RPMI7951 (cell line): ENCODE measurements at places on chromosomes 5 and 9.
A peak's percentile ranks its signal among the peaks of the same experiment; 100 is the strongest.

DNA sequence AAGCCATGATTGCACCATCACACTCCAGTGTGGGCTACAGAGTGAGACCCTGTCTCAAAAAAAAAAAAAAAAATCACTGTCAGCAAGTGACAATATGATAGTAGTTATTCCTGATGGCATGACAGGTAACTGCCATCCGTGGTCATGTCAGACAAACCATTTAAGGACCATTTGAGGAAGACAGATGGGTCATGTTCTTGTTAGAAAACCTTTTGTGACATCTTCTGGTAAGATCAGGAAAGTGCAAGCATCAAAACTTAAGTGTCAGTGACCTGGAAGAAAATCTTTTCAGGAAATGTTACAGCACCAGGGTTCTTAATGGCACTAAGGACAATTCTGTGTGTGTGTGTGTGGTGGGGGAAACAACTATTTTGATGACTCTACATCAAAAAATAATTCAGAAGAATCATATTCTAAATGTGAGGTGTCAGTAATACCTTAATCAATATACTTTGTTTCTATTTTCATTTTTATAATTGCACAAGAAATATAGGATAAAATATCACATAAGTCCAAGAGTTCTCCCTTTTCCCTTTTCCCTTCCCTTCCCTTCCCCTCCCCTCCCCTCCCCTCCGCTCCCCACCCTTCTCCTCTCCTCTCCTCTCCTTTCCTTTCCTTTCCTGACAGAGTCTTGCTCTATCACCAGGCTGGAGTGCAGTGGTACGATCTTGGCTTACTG lies 17.8 kb downstream of the SLC38A9 start:
- DNase-seq = peak; percentile 25

DNA sequence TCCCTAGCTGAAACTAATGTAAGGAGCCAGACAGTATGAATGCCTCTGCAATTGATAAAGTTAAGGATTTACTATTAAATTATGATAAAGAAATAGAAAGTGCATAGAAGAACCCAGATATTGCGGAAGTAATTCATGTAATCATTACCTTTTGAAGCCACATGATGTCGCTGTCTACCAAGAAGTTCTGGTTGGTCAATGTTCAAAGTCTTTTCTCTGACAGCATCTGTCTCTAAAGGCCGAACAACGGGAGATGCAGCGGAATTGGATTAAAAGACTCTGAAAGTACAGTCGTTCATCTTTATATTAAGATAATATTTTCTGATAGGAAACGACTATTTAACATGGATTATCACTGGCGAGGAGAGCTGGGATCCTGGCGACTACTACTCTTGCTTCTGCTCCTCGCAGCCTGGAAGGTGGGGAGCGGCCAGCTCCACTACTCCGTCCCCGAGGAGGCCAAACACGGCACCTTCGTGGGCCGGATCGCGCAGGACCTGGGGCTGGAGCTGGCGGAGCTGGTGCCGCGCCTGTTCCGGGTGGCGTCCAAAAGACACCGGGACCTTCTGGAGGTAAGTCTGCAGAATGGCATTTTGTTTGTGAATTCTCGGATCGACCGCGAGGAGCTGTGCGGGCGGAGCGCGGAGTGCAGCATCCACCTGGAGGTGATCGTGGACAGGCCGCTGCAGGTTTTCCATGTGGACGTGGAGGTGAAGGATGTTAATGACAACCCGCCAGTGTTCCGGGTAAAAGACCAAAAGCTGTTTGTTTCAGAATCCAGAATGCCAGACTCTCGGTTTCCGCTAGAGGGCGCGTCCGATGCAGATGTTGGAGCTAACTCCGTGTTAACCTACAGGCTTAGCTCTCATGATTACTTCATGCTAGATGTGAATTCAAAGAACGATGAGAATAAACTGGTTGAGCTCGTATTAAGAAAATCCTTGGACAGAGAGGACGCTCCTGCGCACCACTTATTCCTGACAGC lies at the start of gene PCDHA8:
Gene PCDHA8 (plus strand): TSS at position 210 of the 985 bp plus-strand sequence. CDS start 135 bp downstream, at position 345.
- DNase-seq = peak; percentile 34

GRCh38 chr5:147169399-147169798 lies 65.4 kb upstream of the STK32A start:
- no peak for DNase-seq

DNA sequence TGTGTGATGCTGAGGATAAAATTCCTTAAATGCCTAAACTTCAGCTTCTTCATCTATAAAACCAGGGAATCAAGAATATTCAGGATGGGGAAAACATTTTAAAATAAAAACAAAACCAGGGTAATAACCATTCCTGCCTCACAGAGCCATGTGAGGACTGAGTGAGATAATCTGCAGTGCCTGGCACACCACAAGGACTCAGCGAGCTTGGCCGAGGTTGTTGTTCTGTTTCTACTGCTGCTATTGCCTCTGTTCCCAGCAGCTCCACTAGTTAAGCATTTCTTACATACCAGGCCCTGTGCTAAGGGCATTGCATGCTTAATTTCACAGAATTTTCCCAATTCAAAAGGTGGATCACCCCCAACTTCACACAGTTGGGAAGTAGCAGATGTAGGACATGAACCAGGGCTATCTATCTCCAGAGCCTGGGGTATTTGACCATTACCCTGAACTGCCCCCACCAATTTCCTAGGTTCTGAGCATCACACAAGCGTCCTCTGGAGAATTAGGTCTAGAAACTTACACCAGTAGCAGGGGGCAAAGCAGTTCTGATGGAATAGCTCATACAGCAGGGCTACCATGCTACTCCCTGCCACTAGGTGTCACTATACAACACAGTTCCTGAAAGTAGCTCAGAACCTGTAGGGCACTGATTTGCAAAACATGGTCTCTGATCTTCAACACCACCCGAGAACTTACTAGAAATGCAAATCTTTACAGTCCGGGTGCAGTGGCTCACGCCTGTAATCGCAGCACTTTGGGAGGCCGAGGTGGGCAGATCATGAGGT lies 74.3 kb downstream of the LRSAM1 start:
- peak; percentile 64 for DNase-seq

DNA sequence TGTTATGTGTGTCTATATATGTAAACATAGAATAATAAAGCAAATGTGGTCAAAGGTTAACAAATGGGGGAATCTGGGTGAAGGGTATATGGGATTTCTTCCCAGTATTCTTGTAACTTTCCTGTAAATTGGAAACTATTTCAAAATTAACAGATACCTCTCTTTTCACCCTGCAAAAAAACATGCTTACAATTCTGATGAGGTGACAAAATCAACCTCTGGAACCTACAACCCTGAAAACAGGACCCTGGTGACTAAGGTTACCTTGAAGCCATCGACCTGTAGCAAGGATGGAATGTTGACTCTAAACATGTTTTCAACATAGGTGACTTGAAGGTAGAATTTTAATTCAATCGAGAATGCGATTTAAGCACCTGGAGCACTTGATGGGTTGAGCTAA lies 5.9 kb upstream of the SPTAN1 start:
- DNase-seq = no peak

- DNase-seq = peak; percentile 45
Observed at GRCh38 chr5:124718380-124718789, 28.1 kb downstream of the ZNF608 start.

GRCh38 chr9:121939643-121940042 lies 153.5 kb downstream of the TTLL11 start:
- DNase-seq = no peak

- DNase-seq = no peak
Observed at GRCh38 chr5:133286483-133286882, 234.7 kb downstream of the HSPA4 start.

DNA sequence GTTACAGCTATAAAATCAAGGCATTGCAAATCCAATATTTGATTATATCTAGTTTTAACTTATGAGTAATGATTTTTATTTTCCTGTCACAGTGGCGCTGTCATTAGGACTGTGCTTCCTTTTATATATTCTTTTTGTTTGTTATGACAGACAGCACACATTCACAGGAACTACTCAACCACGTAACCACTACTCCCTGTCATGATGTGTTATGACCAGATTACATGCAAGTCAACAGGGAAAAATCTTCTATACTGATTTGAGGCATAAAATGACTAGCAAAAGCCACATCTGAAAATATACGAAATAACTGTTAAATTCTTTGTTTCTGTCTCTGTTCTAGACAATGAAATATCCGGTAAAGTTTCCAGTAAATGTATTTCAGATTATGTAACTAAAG lies 25.4 kb downstream of the SREK1 start:
- no peak for DNase-seq

- no peak for DNase-seq
Observed at GRCh38 chr5:139654871-139655491, 6.8 kb downstream of the CXXC5 start.

DNA sequence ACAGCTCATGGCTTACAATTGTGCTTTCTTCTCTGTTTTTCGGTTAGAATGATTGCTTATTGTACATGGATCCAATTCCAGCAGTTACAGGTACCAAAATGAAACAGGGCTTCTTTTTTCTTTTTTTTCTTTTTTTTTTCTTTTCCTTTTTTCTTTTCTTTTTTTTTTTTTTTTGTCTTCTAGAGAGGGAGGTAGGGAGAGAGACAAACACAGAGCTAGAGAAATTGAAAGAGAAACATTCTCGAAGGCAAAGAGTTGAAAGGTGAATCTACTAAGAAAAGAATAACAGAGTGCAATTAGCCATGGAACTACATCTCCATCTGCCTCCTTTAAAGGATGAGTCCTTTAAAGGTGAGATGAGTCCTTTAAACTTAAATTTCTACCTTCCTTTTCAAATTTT lies 1.0 kb upstream of the EDIL3 start:
- DNase-seq = no peak

- DNase-seq = peak; percentile 84
Observed at GRCh38 chr5:132363431-132364112, 5.9 kb upstream of the SLC22A5 start.

DNA sequence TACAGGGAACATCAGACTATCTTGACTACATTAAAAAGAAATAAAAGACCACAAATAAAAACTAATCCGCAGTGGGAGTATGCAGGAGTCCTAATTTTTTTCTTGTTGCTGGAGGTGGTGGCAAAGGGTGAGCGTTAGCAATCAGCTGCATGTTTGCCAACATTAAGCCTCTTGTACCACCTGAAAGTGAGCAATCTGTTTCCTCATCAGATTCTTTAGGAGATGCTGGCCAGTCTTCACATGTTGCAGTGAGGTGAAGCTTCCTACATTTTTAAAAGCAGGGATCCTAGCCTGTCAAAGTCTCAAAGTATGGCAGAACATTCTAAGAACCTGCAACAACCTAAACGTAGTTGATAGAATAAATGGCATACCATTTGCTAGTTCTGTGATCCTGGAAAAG lies 162.2 kb upstream of the MEF2C start:
- no peak for DNase-seq

DNA sequence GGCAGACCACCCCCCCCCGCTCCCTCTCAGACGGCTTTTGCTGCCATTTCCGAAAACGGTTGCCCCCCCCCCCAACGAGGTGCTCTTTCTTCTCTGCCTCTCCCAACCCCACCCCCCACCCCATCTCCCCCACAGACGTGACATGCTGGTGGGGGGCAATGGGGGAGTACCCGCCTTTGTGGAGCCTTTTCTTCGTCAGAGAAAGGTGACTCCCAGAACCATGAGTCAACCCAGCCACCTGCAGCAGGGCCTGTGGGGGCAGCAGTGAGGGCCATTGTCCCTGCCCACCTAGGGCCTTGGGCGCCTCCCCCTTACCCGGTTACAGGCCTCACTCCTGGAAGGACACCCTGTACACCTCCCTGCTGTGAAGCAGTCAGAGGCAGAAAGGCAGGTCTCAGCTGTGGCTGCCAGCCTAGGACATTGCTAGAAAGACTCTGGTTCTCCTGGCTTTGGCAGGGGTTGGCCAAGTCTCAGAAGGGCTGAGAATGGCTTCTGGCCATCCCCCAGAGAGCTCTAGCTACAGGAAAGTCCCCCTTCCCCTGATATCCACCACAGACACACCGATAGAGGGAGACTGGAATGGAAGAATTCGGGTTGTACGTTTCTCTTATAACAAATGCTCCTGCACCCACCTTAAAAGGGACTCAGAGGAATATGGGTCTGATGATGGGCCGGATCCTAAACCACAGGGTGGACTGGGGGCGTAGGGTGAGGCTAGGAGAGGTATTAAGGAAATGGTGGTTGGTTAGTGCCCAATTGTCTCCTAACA lies 2.2 kb downstream of the DNAJB5 start:
- DNase-seq = no peak

- no peak for DNase-seq
Observed at GRCh38 chr5:108122702-108123101, 259.2 kb downstream of the FBXL17 start.

GRCh38 chr5:156883316-156883875 lies 33.3 kb downstream of the PPP1R2B start:
- DNase-seq = no peak

GRCh38 chr5:53782620-53783019 lies 222.2 kb downstream of the NDUFS4 start:
- DNase-seq = no peak

DNA sequence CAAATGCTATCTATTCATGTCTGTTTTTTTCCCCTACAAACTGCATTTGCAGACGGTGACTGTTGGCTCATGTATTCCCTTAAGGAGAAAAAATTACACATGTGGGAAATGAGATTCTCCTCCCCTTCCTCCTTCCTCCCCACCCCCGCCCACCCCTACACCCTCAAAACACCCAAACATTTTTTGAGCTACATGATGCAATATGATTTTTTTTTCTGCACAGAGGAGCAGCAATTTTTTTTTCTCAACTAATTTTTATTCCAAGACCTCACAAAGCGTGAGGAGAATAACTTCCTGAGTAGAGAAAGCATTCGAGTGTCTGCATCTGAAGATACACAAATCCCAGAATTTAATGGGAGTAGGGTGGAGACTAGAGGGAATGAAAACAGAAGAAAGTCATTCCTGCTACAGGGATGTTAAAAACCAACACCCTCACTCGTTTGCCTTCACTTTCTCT lies 118.1 kb downstream of the PRDM6 start:
- DNase-seq = no peak
